ENCODE measurements at places on chromosomes 5 and 9.

DNA sequence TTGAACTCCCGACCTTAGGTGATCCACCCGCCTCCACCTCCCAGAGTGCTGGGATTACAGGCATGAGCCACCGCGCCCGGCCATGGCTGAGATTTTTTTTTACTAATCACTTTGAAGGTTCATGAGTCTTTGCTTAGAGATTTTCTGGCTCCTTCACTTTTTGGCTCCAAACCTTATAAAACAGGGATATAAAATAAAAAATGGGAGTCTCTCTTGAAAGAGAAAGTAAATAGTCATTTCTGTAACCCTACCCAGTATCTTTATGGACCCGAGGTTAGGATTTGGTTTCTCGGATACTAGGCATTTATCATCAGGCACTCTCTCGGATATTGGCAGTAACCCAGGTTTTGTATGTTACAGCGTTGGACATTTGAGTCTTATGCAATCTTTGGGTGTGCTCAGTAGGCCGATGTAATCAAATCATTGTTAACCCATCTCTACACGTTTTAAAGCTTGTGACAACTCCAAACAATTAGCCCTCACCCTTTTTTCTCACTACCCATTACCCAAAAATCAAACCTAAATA, 25.3 kb downstream of the STXBP1 start:
- DNase-seq: no peak

DNA sequence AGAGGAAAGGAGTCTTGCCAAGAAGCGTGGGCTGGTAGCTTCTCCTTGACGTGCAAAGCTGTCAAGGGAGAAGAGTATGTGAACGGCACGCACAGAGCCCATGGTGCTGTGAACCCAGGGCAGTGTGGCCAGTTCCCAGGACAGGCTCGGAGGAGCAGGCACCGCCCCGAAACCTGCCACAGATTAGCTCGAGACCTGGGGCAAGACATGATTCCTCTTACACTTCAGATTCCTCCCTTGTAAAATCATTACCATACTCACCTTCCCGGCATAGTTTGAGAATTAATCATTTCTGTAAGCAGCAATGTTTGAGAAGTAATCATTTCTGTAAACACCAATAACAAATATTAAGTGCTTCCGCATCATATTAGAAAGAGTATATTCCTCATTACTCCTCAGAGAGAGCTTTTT, 19.9 kb downstream of the GOLM1 start:
- no peak for DNase-seq

DNA sequence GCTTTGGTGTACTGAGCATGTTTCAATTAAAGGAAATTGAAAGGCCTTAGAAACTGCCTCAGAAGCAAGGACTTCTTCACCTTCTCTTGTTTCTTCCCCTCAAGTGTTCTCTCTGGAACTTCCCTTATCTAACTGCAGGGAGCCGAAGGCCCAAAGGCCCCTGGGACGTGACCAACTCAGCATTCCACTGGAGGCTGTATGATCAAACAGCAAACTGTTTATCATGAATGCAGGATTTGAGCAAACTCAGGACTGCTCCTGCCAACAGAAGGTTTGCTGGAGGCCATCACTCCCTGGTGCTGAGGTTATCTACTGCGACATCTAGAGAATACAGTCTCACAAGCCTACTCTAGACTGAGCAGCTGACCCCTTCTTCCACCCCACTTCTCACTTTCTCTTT, 4.8 kb upstream of the CDH10 start:
- DNase-seq: no peak

GRCh38 chr5:12284604-12285003, 380.4 kb upstream of the CTNND2 start:
- no peak for DNase-seq

DNA sequence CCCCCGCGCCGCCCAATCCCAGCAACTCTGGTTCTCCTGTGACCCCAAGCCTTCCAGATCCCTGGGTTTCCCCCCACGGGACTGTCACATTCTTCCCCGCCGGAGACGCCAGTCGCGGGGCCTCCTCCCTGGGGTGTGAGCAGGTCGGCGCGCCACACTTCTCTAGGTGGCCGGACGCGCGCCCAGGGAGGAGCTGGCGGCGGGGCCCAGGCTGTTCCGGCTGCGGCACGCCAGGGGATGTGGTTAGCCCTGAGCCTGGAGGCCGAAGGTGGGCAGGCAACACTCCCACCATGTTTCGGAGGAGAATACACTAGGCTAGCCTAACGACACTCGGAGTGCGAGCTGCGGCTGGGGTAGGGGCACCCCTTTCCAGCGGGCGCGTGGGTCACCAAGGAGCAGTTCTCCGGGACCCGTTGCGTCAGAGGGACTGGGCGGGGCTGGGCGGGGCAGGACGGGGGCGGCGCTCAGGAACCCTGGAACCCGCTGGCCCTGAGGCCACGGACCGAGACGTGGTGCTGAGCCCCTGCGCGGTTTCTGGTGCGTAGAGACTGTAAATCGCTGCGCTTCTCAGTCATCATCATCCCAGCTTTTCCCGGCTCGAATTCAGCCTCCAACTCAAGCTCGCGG, at the start of gene SLC27A6:
Gene SLC27A6, plus strand, starts transcription at position 478 of the 627 bp plus-strand sequence. CDS start 650 bp downstream, outside the sequence.
- no peak for DNase-seq

DNA sequence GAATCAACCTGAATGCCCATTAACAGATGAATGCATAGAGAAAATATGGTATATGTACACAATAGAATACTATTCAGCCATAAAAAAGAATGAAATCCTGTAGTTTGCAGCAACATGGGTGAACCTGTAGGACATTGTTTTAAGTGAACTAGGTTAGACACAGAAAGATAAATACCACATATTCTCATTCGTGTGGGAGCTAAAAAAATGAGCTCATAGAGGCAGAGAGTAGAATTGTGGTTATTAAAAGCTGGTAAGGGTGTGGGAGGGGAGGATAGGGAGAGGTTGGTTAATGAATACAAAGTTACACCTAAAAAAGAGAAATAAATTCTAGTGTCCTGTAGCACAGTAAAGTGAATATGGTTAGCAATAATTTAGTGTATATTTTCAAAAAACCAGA, 23.5 kb downstream of the PTTG1 start:
- no peak for DNase-seq

GRCh38 chr9:21686738-21687137, 115.7 kb upstream of the MTAP start:
- DNase-seq: no peak

DNA sequence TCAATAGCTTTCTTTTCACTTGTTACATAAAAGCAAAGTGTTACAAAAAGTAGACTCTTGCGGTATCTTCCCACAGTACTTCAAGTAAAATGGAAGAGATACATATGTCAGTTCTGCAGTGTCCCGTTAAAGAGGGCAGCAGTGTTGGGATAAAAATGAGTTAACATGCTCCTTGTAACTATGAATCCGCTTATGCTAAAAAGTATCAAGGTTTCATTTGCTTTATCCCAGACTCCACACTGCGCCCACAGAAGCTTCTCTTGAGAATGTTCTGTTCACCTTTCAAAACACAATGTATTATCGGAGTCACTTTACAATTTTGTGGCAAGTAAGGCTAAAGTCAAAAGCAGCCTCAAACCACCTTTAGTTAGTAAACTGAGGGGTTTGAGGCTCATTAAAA, 790 bp downstream of the PTAR1 start:
- no peak for DNase-seq

DNA sequence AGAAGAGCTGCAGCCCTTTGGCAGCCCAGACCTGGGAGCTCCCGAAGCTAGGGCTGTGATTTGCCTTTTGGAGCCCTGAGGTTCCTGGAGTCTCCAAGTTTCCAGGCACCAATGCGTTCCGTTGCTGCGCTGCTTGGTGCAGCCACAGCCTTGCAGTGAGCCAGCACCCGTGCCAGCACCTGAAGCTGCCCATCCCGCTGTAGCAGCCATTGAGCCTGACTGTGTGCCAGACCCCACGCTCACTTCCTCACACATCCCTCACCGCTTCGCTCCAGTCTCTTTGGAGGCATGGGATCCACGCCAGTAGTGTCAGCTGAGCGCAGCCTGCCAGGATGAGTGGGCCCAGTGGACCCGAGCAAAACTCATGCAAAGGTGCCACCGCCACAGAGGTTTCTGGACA, 22.5 kb upstream of the C9orf72 start:
- no peak for DNase-seq

DNA sequence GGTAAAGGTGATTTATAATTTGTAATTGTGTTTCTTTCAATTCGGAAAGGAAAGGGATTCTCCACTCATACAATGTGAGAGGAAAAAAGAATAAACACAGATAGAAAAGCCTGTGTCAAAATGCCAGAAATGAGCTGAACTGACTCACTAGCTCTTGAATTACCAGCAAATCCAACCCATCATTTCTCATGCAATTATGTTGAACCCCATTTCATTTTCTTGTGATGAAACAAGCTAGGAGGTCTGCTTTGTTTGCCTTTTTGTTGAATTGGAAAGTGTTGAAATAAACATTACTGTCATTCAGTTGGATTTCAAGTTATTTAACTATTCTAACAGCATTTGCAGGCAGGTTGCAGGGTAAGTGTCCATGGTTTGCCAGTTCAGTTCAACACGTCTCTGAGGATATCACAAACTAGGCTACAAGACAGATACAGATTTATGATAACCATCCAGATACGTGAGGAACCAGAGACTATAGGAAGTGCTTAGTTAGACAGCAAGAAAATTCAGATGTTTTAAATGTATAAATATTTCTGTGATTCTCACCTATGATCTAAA, 547.2 kb downstream of the MAT2B start:
- DNase-seq: no peak

DNA sequence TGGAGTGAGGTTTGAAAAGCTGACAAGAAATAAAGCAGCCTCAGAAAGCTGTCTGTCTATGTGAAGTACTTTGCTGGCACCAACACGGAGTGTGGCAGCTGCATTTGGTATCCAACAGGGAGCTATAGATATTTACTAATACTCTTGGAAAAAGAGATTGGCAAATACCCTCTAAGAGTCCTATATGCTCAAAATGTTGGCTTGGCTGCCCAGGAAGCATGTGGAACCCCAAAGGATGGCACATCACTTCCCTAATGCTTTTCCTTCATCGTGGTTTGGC, 398.3 kb downstream of the TLE4 start:
- DNase-seq: no peak

GRCh38 chr9:36129139-36129538, 7.4 kb upstream of the GLIPR2 start:
- no peak for DNase-seq

- no peak for DNase-seq
Measured at GRCh38 chr9:95017661-95018060, 291.2 kb downstream of the AOPEP start.

DNA sequence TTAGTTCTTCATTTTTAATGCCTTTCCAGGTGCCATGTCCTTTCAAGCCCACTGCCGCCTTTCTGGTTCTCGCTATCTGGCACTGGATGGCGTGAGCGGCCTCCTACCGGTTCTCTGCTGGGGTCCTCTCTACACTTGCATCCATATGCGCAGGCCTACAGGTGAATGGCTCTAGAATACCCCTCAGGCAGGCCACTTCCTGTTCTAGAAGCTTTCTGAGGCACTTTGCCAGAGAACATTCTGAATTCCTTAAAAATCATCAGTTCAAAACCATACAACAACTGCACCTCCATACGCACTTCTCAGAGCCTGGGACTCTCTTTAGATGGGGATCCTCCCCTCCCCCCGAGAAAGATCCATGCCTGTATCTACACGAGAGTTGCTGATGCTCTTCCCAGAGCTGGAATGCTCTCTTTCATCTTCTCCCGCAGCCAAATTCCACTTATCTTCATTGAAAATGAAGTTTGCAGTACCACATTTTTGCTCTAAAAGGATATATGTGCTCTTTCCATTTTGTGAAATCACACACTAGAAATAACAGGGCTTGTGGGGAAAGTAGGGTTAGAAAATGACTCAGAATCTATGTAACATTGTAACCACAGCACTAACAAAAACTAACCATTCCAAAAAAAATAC, 1.4 kb upstream of the LHFPL2 start:
- no peak for DNase-seq

DNA sequence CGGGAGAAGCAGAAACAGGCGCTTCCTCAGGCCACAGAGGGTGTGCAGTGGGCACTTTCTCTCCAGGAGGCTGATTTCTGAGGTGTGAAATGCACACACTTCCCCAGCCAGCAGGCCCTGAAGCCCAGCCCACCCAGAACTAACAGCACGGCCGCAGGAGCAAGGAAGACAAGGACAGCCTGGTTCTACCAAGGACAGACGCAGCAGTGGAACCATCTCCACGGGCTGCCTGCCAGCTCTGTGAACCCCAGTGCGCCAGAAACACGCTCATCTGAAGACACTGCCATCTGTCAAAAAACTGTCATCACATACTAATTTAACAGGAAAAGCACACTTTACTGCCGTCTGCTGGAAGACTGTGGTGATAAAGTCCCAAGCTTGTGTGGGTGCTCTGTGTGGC, 40.7 kb downstream of the MAPK9 start:
- DNase-seq: no peak

GRCh38 chr9:134182554-134183085, 18.3 kb upstream of the RNU6ATAC start:
- no peak for DNase-seq

DNA sequence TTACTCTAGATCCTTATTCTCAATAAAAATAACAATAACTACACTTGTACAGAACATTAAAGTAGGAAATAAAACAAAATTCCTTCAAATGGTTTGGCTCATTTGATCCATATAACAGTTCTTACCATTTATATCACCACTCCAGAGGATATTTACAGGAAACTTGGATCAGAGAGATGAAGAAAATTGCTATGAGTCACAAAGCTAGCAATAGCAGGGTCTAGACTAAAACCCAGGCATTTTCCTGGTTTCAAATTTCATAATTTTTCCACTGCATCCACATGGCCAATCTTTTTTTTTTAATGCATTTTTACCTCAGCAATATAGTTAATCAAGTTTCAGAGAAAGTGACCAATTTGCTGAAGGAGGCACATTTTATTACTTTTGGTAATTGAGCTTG, 299.2 kb downstream of the ELAVL2 start:
- no peak for DNase-seq

- DNase-seq: no peak
Measured at GRCh38 chr9:130073373-130073772, 19.7 kb downstream of the GPR107 start.

- no peak for DNase-seq
Measured at GRCh38 chr9:18658804-18659705, 185.1 kb downstream of the ADAMTSL1 start.

DNA sequence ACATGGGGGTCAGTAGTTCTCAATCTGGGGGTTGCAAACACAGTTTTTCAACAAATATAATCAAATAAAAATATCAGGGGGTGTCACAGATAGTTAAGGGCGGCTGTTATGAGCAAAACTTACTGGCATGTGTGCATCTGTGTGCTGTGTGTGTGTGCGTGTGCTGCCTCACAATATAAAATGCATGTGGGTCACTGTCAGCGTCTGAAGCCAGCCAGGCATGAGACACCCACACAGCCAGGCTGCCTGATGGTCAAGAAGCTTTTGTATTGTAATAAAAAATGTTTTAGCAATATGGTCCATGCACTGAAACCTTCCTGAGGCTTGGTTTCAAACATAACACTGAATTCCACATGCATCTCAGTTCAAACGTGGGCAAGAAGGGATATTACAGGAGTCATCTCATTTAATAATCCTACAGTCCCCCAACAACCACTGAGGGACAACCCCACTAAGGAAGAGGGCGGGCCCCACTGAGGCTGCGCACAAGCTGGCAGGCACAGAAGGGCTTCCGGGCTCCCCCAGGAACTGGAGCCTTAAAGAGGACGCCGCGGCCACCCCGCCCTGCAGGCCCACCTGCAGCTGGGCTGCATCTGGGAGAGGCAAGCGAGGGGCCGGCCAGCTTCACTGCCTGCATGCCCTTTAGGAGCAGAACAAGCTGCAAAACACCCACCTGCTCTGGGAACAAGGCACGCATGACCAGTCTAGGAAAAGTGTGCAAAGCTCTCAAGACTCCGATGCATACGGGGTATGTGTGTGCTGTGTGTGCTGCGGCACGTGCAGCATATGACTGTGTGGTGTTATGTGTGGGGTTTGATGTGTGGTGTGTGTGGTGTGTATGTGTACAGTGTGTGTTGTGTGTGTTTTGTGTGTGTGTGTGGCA, 14.1 kb downstream of the SEMA4D start:
- DNase-seq: no peak
